ENCODE measurements at places on chromosomes 4 and X. TPM values are rescaled to one million over a fixed set of nuclear protein-coding genes. Genes with fewer than 3 reads are reported as not detected.

The RTL9 gene
- total RNA-seq: not detected

The UGT8 gene
- 0.15 TPM for total RNA-seq

The FGF2 gene
- total RNA-seq: 1.3 TPM

The SSX2B gene
- not detected for total RNA-seq

The BLTP1 gene
- total RNA-seq: 15.6 TPM

The CCSER1 gene
- not detected for total RNA-seq

Measured in activated CD8-positive, alpha-beta memory T cell treated with anti-CD3 and anti-CD28 coated beads for 36 hours (primary cell).